ENCODE measurements at places on chromosomes 7 and 10. TPM values are rescaled to one million over a fixed set of nuclear protein-coding genes. Genes with fewer than 3 reads are reported as not detected.

CHST12 gene
- 14.8 TPM for total RNA-seq

DNA sequence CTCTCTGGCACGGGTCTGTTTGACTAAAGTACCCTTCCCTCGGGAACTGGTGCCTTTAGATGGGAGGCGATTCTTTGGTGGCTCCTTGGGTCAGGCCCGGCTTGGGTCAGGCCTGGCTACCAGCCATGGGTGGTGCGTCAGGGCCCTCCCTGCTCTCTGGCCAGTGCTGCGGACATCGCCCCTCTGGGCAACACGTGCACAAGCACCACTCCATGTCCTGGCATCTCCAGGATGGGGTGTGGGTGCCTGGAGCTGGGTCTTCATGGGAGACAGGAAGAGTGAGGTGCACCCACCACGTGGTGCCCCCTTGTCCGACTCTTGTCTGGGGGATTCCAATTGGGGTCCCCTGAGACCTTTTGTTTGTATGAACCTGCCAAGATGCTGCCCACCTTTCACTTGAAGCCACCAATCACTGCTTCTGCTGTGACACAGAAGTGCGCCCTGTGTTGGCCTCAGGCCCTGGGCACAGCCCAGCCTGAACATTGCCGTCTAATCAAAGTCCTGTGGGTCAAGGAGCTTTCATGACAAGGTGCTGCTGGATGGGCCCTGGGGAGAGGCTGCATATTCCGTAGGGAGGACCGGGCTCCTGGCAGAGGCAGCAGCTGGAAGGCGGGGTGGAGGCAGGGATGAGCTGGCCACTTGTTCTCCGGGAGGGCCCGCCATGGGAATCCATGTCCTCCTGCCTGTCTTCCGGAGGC is 11.1 kb upstream of the PWWP2B start:
- no peak for DNase-seq

GRCh38 chr10:69278446-69278963 is at the start of gene HK1:
TSS of gene HK1 (plus strand) at chr10:69278496.
- no peak for DNase-seq

GRCh38 chr7:38881015-38881414 is 28.0 kb downstream of the VPS41 start:
- no peak for DNase-seq

DNA sequence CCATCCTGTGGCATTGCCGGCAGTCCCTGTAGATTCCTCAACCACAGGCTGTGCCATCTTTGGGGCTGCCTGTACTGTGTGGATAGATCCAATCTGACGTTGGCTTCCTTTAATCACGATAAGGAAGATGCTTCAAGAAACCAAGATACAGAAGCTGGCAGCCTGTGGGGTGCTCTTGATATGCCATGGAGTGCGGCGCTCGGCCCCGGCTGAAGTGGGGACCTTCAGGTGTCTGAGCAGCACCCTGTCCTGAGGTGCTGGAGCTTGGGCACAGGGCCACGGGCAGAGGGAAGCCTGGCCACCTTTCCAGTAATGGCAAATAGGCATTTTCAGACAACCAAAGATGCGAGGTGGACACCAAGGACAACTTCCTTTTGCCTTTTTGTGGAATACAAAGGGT is 139.5 kb downstream of the ACTR3B start:
- DNase-seq = no peak
